ENCODE measurements at places on chromosomes 1 and 21.

DNA sequence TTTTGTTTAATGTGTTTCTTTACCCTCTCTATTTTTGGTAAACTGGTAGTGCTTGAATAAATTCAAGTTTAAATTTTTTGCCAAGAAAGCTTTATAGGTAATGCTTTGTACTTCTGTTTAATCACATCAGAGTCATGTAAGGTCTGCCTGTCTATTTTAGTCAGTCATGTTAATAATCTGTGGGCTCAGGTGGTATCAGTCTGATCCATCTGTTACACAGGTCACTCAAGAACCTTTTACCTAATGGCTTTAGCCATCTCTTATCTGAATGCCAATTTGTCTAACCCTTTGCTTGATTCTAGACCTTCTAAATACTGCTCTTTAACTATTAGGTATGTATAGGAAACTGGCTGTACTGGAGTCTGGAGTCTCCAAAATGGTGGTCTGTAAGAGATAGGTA is 16.6 kb downstream of the MDM4 start:
- no peak for DNase-seq

GRCh38 chr1:52233463-52233862 is 91.6 kb downstream of the ZFYVE9 start:
- no peak for DNase-seq

DNA sequence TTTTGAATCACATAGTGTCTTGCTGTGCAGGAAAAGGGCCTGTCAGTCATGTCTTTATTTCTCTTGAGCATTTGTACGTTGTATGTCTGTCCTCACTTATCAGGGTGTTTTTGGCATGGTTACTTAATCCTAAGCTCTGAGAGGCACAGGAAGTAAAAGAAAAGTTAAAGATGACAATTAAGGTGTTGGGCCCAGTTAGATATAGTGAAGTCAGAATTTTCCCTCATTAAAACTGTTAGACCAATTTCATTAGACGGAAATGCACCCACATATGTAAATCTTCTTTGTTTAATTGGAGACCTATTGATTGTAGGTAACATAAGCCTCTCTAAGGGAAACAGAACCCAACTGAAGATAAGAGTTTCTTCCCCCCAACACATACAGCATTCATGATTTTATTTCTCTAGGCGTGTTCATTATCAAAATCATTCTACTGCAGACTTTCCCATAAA is 21.9 kb downstream of the NFIA start:
- DNase-seq: no peak

GRCh38 chr1:12585951-12586942 is 31.8 kb downstream of the DHRS3 start:
- no peak for DNase-seq

GRCh38 chr1:9376430-9376829 is 83.7 kb downstream of the SPSB1 start:
- no peak for DNase-seq

- no peak for DNase-seq
Observed at GRCh38 chr1:189150624-189151023, 1327.0 kb downstream of the BRINP3 start.

- no peak for DNase-seq
Observed at GRCh38 chr1:167488786-167489185, 29.5 kb downstream of the CD247 start.

DNA sequence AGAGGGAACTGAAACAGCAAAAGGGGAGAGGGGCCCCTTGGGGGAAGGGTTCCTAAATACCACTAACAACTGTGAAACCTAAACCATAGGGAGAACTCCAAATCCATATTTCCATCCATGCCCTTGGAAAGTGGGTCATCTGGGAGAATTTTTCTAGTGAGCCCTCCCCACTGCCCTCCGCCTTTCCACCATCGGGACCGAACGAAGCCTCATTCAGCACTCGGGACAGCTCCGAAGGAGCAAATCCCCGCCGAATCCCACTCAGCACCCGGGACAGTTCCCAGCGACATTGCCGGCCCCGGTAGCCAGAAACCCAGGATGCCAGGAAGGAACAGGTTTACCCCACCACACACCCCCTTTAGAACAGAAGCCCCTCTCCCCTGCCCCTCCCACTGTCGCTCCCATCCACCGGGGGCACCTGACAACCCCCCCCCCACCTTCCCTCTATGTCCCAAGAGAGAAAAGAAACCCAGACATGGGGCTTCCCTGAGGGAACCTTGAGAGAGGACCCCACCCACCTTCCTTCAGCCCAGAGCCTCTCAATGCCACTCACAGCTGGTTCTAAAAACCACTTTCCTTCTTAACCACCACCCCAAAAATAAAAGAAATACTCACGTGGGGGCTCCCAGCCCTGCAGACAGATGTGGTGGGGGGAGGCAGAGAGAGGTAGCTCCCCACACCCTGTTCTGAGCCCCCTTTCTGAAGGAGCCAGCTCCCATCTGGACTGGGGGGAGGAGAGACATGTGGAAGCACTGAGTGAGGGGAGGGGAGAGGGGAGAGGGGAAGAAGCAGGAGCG is 4.5 kb downstream of the DLGAP3 start:
- DNase-seq: peak; percentile 19

DNA sequence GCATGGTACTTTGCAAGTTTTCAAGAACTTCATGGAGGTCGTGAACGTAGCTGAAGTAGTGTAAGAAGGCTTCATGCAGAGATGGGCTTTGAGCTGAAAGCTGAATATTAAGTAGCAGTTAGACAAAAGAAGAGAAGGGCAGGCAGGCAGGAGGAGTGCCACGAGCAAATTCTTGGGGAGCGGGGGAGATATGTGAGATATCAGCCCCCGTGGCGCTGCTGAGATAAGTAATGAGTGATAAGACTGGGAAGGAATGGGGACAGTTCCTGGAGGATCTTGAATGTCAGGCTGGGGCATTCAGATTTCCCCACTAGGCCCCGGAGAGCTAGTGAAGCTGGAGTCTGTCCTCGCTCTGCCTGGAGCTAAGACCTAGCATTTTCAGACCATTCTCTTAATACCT is 27.9 kb upstream of the KIRREL1 start:
- no peak for DNase-seq

- no peak for DNase-seq
Observed at GRCh38 chr1:179091691-179092165, 9.9 kb downstream of the TOR3A start.

- no peak for DNase-seq
Observed at GRCh38 chr1:193013707-193014106, 45.5 kb downstream of the UCHL5 start.

DNA sequence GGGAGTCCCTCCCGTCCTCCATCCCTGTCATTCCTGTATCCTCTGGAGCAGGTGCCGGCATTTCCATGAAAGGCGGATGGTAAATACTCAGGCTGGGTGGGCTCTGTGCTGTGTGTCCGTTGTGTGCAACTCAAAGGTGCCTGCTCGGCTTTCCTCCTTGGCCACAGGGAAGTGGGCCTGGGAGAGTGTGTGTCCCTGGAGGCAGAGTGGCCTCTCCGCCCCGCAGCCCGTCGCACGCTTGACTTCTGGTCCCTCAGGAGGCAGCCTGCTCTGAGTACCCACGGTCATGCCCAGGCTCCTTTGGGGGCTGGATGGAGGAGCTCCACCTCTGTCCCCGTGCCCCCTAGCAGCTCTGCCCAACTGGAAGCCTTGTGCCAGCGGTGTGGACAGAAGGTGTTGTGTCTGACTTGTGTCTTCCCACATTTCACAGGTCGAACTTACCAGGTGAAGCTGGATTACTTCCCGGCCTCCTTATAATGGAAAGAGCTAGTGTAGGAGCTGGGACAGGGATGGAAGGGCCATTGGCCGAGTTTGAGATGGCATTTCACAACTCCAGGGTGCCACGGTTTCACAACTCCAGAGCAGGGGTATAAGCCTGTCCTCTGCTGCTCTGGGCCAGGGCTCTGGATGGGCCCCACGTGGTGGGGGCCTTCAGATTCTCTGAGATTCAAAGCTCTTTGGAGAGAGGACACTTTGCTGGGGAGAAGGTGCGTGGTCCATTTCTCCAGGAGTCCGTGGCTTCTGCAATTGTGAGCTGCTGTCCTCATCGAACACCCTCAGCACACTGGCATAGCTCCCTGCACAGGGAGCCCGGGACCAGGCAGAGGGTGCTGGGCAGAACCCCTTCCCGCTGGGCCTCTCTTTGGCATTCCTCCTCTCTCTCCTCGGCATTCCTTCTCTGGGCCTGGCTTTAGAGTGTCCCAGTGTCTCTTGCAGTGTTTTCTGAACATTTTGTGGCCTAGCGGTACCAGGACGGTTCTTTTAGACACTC is 152.7 kb upstream of the COL6A1 start:
- no peak for DNase-seq
